Caudate nucleus (tissue), 63 donors: ENCODE measurements at places on chromosomes 7 and 10.

DNA sequence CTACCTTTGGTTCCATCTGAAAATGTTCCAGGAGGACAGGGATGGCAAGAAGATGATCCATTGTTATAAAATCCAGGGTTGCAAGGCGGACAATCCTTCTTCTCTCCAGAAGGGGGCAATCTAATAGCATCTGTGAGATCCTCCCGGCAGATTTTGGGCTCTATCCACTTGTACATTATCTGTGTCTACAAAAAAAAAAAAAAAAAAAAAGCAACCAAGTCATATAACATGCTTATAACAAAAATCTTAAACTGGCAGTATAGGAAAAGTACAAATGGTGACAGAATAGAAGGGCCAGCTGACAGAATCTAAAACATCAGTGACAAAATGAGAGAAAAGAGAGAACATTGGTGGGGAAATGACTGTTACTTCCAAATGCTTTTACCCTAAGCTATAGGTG, 132.7 kb downstream of the ELAPOR2 start:
- no peak for DNase-seq

- DNase-seq = no peak
These were observed 245.9 kb upstream of the PHYHIPL start for GRCh38 chr10:58930500-58930899.

DNA sequence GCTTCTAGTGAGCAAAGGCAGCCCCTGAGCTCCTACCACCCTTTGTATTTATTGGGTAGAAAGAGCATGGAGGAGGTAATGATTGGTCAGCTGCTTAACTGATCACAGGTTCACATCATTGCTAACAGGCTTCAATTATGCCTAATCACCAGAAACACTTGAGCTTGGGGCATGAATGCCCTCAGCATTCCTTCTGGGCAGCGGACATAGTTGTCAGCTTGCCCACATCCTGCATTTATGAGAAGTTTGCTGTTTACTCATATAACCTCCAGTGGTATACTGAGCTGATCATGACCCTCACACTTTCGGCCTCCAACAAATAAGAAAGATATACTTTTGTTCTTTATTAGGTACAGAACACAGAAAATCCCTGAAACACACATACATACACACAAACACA, 140.3 kb upstream of the ODAD2 start:
- no peak for DNase-seq

- DNase-seq = no peak
These were observed 38.0 kb upstream of the EMX2 start for GRCh38 chr10:117504562-117504961.

- no peak for DNase-seq
These were observed 191.8 kb upstream of the CXCL12 start for GRCh38 chr10:44576702-44577191.

DNA sequence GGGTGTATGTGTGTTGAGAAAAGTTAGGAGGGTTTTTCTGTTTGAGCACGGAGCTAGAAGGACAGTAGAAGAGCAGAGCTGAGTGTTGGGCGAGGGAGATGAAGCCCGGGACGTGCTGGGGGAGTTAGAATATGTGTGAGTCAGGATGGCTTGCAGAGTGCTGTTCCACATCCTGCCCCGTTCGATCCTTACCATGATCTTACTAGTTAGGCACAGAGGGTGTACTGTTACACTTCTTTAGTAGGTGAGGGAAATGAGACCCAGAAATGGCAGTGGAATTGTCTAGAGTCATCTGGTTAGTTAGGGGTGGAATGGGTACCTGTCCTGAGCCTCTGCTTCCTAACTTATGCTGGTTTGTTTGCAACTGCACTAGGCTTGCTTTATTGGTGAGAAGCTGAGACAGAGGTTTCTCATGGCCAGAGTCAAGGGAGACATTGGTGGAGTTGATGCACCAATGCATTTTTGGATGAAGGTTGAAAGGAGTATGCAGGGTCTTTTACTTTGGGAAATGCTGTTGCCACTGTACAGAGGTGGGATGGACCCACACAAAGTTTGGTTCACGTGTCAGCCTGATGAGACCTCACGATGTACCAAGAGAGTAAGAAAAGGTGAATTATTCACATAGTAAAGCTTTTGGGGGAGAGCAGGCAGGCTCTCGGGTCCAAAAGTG, 42.4 kb downstream of the CCNY start:
- DNase-seq = no peak

DNA sequence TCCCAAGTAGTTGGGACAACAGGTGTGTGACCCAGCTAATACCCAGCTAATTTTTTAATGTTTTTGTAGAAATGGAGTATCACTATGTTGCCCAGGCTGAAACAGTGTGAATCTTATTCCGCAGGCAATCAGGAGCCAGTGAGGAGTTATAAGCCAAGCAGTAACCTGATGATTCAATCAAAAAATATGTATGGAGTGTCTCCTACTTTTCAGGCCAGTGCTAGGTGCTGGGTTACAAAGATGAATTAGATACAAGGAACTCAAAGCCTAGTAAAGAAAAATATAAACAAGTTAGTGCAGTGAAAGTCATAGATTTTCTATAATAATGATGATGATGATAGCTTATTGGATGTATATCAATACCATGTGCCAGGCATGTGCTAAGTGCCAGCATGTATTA, 13.2 kb upstream of the IFRD1 start:
- no peak for DNase-seq

DNA sequence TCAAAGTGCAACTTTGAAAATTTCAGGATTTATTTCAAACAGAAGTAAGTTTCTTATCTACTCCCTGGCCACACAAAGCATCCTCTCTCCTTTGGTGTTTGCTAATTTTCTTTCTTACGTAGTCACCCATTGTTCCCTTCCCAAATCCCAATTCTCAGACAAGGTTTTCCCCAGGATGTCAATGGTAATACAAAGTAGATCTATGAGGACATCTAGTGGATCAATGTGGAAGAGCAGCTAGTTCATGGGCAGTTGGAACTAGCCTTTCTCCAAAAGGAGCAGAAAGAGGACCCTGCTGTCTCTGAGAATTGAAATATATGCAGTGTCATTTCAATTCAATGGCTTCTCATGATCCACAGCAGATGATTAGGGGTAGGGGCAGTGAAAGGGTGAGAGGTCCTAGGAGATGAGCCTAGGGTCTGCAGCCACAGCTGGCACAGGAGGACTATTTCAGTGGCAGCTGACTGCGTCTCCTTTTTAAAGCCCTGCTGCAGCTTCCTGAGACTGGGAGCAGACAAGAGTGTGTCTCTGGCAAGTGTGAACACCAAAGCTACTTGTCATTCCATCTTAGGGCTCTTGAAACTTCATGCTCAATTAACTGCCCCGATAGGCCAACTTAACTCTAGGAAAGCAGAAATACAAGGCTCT, 632.6 kb downstream of the KCNMA1 start:
- no peak for DNase-seq

GRCh38 chr7:150443793-150444540, 6.5 kb upstream of the GIMAP8 start:
- DNase-seq = no peak

- DNase-seq = no peak
These were observed 29.4 kb upstream of the ANAPC16 start for GRCh38 chr10:72186258-72186981.

DNA sequence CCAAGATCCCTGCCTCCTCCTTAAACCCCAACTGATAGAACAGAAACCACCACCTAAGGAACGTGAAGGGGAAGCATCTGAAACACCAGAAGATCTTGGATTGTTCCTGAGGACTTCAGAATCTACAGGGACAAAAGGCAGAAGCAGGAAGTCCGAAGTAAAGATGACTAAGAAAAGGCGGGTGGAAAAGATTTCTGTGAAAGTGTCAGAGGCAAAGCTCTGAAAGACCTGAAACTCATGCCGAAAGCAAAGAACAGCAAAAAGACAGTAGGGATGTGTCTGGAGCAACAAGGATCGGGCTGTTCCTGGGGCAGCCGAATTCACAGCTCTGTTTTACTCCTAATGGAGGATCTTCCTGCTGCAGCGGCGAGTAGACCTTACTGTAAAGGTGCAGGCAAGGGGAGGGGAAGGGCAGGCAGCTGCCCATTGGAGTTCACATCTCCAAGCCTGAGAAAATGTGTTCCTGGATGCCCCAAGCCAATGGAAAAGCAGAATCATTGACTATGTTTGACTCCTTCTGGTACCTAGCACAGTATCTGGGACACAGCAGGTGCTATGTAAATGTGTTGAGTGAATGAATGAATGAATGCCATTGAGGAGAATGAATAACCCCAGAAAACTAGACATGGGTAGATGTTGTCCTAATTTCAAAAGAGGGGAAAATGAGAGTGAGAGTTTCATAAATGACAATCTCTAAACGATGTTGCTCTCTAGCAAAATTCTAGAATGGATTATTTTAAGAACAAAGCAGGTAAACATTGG, 40.4 kb downstream of the PDIA4 start:
- DNase-seq = no peak

DNA sequence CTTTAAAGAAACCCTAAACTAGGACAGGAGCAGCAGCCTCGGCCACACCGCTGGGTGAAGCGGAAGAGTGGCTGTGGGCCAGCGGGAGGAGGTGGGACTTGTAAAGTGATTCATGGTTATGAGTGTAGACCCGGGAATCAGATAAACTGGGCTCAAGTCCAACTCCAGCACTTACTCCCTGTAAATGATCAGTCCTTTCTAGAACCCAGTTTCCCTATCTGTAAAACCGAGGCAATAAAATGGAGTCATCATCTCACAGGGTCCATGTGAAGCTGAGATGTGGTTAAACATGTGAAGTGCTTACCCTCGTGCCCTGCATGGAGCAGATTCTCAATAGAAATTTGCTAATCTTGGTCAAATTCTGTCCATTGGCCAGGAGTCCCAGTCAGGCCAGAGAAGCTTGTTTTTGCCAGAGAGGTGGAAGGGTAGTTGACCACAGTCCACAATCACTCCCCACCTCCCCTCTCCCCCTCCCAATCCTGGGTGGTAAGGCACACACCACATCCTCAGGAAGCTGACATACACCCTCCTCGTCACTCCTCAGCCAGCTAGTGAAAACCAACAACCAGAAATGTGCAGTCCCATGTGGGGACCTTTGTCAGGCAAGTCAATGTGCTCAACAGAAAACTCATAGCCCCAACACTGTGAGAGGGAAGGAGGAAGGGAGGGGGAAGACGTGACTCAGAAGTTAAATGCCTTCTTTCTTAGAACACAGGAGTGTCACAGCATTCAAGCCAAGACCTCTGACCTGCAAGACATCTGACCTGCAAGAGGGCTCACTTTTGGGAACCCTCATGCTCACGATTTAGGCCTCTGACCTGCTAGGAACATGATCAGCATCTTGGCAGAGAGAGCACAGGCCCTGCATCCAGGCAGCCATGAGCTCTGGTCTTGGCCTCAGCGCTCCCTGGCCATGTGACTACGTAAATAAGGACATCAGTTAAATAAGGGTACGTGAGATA, 145.1 kb downstream of the PLXNA4 start:
- DNase-seq = no peak

GRCh38 chr7:148978091-148978490, 50.2 kb downstream of the PDIA4 start:
- DNase-seq = no peak
